ENCODE measurements at places on chromosomes 1 and 21.
A peak's percentile ranks its signal among the peaks of the same experiment; 100 is the strongest.

DNA sequence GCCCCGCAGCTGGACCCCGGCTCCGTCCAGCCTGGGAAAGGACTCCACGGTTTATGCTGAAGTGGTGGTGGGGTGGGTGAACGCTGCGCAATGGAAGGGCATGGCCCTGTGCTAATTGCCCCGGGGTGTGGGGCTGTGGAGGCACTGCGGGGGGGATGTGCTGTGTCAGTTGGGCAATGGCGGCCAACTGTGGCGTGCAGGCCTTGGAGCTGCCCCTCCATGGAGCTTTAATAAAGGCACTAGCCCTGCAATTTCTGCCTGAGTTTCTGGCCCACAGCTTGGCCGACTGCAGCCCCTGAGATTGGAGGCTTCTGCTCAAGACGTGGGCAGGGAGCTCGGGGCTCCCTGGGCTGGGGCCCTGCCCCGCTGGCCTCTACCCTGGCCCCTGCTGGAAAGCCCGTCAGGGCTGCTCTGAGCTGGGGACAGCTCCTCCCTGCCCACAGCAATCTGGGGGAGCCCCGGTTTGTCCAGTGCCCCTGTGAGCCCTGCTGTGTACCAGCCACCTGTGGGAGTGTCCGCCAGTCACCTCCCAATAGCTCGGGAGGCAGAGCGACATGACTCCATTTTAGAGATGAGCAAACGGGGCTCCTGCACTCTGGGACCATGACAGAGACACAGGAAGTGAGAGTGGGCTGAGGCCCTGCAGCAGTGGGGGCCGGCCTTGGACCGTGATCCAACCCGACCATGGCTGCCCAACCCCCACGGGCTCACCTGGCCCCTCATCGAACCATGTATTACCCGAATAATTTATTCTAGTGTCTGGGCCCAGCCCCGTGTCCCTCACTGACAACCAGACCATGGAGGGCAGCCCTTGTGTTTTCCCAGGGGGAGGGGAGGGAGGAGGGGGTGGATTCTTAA, 8.7 kb upstream of the TNFRSF14 start:
- H3K27me3 ChIP-seq, result no peaks in the 10 kb centered on the region
- H3K4me3 ChIP-seq, result peak overlapping the region; percentile 64
- peak overlapping the region; percentile 98 for H3K27ac ChIP-seq
- DNase-seq, result no peak
- H3K4me1 ChIP-seq, result peaks cover 38% of the 10 kb centered on the region

DNA sequence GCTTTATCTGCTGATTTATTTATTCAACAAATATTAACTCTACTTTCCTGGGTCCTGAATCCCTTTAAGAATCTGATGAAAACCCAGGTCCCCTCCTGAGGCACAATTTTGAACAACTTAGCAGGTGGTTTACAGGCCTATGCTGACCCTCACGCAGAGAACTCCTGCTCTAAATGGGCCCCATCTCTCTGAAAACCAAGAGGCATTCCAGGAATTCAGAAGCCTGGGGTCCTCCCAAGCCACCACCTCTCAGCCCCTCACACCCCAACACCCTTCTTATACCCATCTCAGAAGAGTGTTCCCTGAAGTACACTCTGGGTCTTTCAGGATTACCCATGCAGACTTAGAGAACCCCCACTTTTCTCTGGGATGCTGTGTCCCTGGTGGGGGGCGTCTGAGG, 34.5 kb downstream of the LHX4 start:
- no peaks in the 10 kb centered on the region for H3K4me1 ChIP-seq
- no peak overlapping the region for H3K27ac ChIP-seq
- no peak overlapping the region for H3K4me3 ChIP-seq
- no peak for DNase-seq

- peaks cover 5% of the 10 kb centered on the region for H3K4me1 ChIP-seq
- H3K27me3 ChIP-seq, result no peaks in the 10 kb centered on the region
- no peak overlapping the region for H3K27ac ChIP-seq
- H3K36me3 ChIP-seq, result no peaks in the 10 kb centered on the region
- no peak overlapping the region for H3K4me3 ChIP-seq
Measured at GRCh38 chr1:95071539-95071938, 1.2 kb downstream of the ALG14 start.

DNA sequence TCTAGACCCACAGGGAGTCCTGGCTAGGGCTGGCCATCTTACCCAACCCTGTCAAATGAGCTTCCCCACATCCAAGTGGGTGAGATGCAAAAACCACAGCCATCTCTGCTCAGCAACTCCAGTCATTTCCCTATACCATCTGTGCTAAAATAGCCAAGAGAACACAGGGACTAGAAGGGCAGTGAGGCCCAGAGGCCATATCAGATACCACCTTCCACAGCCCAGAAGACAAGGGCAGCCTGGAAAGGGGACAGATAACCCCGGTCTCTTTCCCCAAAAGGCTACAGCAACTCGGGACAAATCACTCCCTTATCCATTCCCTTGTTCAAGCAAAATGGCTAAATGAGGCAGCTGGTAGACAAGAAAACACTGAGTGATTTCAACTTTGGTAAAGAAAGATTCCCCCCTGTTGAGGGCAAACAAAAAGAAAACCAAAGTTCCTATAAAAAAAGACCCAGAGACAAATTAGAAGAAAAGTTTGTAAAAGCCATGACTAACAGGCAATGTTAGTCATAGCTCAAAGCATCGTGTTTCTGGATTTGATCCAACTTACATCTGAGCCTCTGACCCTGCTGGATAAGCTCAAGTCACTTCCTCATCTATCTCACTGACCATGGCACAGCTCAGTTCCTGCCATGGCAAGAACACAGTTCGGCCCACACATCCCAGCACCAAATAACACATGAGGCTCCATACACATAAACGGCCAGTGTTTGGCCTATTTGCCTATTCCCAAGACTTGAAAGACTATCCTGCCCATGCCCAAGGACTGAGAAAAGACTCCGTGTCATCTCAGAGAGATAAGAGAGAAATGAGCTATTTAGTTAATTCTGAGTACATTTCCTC, 3.1 kb downstream of the LAMB3 start:
- no peak overlapping the region for H3K27ac ChIP-seq
- DNase-seq, result no peak
- no peaks in the 10 kb centered on the region for H3K36me3 ChIP-seq
- H3K27me3 ChIP-seq, result no peaks in the 10 kb centered on the region

DNA sequence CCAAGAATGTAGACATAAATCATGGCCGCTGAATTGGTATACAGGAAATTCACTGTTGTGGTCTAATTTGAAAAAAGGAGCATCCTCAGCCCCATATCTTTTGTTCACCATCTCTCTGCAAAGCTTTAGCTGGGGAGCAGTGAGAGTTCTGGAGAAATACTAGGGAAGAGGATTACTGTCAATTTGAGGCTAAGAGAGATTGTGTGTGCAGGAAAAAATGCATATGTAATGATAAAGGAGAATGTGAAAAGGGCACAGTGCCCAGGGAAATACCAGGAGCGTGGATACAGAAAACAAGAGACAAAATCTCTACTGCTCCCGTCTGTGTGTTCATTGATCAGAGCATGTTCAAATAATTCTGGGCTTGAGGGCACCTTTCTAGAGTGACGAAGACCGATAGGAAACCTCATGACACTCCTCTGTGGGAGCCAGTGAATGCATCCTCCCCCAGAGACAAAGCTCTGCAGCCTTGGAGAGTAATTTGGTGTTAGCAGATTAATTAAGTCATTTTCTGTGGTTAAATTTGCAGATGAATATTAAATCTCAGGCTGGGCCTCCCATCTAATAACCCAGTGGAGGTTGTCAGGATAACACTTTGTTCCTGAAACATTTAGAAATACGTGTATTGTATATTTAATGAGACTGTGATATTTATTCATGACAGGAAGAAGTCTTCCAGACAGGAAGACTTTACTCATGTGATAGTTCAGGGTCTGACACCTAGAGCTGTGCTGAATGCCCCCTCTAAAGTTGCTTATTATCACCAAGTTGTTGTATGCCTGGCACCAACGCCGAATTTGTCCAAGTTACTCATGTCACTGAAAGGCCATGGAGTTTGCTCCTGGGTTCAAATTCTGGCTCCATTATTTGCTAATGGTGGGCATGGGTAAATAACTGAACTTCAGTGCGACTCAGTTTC, 287.3 kb upstream of the SGIP1 start:
- peaks cover 26% of the 10 kb centered on the region for H3K4me1 ChIP-seq
- no peak overlapping the region for H3K27ac ChIP-seq
- no peaks in the 10 kb centered on the region for H3K36me3 ChIP-seq
- H3K4me3 ChIP-seq, result peak overlapping the region; percentile 1
- H3K27me3 ChIP-seq, result no peaks in the 10 kb centered on the region
- DNase-seq, result no peak

DNA sequence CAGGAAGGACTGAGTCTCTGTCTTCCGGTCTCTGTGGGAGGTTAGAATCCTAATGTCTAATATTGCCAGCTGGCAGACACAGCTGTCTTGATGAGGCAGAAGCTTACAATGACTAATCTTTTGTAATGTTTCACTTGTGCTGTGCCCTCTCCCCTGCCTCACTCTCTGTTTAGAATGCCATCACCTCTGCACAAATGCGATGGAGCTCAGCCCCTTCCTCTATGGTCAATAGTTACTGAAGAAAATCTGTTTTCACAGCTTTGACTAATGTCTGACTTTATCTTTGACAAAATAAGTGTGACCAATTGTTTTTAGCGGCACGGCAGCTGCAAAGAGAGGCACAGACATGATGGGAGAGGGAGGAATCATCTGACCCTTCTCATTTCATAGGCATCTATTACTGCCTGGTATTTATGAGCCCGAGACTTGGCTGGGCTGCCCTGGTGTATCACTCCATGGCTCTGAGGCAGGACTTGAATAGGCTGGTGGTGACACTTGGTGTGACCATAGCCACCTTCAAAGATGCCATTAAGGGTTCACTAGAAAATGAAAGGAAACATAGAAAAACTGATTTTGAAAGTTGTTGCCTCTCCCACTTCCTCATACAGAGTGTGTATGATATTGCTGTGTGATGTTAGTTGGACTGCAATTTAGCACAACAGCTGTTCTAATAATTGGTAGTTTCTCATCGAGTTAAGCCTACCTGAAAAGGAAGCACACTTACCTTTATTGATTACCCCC, 163.2 kb upstream of the NBPF11 start:
- H3K4me3 ChIP-seq, result no peak overlapping the region
- no peak overlapping the region for H3K27ac ChIP-seq
- no peak for DNase-seq
- H3K27me3 ChIP-seq, result peaks cover 4% of the 10 kb centered on the region

DNA sequence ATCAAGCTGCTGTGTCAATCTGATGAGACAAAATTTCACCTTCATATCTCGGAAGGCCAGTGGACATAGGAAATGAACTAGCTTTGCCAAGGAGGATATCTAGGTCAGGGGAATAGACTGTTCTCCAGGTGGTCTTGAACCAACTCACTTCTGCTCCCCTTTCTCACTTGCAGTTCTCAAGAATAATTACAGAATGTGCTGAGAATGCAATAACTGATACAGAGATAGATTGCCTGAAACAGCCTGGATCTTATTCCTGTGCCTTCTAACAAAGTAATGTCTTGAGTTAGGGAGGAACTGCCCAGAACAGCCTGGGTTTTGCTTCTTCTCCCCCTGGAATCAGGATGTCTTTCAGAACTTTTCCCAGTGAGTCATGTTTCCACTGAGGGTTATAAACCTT, 636.7 kb downstream of the KCNT2 start:
- no peaks in the 10 kb centered on the region for H3K27me3 ChIP-seq
- no peaks in the 10 kb centered on the region for H3K4me1 ChIP-seq
- H3K4me3 ChIP-seq, result no peak overlapping the region

- H3K4me1 ChIP-seq, result no peaks in the 10 kb centered on the region
- no peaks in the 10 kb centered on the region for H3K27me3 ChIP-seq
- DNase-seq, result no peak
- H3K4me3 ChIP-seq, result no peak overlapping the region
- H3K36me3 ChIP-seq, result peaks cover 10% of the 10 kb centered on the region
- no peak overlapping the region for H3K27ac ChIP-seq
Measured at GRCh38 chr1:97691325-97691724, 229.5 kb downstream of the DPYD start.

DNA sequence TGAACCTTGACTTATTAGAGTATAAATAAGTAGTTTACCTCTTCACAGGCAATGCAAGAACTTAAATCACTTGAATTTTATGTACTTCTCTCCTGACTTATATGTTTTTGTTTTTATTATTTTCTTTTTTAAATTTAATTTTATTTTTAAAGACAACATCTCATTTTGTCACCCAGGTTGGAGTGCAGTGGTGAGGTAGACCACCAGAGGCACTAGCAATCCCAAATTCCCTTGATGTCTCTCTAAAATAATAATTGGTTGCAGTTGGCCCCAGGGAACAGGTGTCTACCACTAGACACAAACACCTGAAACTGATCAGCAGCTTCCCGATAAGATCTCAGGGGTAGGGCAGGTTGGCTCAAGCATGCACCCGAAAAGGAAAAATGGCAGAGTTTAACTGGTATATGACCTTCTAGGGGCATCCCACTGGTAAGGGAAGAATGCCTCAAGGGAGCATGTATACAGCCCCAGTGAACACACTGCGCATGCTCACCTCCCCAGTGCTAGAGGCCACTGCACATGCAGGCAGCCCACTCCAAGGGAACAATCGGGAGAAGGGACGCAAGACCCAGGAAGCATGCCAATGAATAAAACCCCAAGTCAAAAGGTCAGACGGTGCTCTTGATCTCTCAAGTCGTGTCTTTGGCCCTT, 14.6 kb downstream of the EXOC8 start:
- DNase-seq, result no peak
- no peaks in the 10 kb centered on the region for H3K4me1 ChIP-seq
- H3K4me3 ChIP-seq, result no peak overlapping the region
- H3K27ac ChIP-seq, result no peak overlapping the region

DNA sequence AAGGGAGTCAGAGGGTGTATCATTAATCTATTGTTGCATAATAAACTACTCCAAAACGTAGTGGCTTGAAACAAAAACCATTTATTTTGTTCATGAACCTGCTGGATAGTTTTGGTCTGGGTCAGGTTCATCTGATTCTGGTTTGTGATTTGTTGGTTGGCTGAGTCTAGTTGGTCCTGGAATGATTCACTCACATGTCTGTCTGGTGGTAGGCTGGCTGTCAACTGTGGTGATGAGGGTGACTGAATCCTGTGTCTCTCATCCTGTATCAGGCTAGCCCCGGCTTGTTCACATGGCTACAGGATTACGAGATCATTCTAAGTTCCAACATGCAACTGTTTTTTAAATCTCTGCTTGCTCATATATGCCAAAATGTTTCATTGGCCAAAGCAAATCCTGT, 22.5 kb upstream of the SIKE1 start:
- H3K27ac ChIP-seq, result no peak overlapping the region
- H3K27me3 ChIP-seq, result no peaks in the 10 kb centered on the region
- H3K4me1 ChIP-seq, result no peaks in the 10 kb centered on the region
- no peak overlapping the region for H3K4me3 ChIP-seq
- H3K36me3 ChIP-seq, result no peaks in the 10 kb centered on the region

GRCh38 chr1:6445062-6445763, 20.6 kb downstream of the ESPN start:
- H3K4me1 ChIP-seq, result peaks cover 23% of the 10 kb centered on the region
- DNase-seq, result no peak
- no peak overlapping the region for H3K27ac ChIP-seq
- H3K36me3 ChIP-seq, result no peaks in the 10 kb centered on the region

- peaks cover 4% of the 10 kb centered on the region for H3K27me3 ChIP-seq
- H3K27ac ChIP-seq, result peak within 1 kb of the TSS; percentile 25
- H3K4me1 ChIP-seq, result peaks cover 18% of the 10 kb centered on the region
- no peak for DNase-seq
- peak within 1 kb of the TSS; percentile 64 for H3K4me3 ChIP-seq
Measured at GRCh38 chr21:42653231-42654061, at the start of gene PDE9A. Gene PDE9A, plus strand, starts transcription at chr21:42653621. Its CDS starts 194 bp downstream, at chr21:42653815.
